ENCODE measurements at places on chromosomes 12 and 14. TPM values are rescaled to one million over a fixed set of nuclear protein-coding genes. Genes with fewer than 3 reads are reported as not detected.

CYP27B1 gene
- 7.9 TPM for total RNA-seq

MGP gene
- total RNA-seq: not detected

TAS2R8 gene
- not detected for total RNA-seq

BAG5 gene
- 29.6 TPM for total RNA-seq

HCAR3 gene
- not detected for total RNA-seq

GNB3 gene
- 0.50 TPM for total RNA-seq

POTEM gene
- not detected for total RNA-seq

NT5DC3 gene
- 8.6 TPM for total RNA-seq

RIMKLB gene
- total RNA-seq: 8.6 TPM

FGD6 gene
- total RNA-seq: 0.54 TPM

DNA sequence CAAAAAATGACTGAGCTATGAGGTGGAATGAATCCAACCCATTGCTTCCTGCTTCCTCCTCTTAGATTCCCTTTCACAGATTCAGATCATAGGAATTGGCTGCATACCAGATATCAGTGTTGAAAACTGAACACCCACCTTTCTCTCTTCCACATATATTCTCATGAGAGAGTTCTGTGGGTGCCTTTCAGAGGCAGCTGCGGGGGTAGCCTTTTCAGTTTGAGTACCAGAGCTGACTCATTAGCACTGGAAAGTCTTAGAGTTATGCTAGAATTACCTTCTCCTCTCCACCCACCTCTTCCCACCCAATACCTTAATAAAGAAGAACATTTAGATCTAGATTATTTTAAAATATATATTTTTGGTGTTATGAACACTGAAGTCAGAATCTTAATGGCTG lies 495.4 kb upstream of the SEL1L start:
- DNase-seq: no peak

DNA sequence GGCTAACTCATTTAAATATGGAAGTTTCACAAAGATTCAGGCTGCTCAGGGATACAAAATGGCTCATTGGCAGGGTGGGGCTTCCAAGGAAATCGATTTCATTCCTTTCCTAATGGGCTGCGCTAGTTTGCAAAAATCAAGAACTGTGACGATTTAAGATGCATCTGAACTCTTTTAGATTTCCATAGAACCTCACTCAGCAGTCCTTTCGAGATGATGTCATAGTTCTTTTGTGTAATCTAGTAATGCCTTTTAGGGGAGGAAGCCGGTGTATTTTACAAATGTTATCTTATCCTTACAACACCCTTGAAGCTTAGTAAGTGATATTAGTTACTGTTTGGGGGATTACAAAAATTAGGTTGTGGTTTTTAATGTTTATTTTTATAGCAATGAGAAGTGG lies 239.8 kb downstream of the RGS6 start:
- no peak for DNase-seq

DNA sequence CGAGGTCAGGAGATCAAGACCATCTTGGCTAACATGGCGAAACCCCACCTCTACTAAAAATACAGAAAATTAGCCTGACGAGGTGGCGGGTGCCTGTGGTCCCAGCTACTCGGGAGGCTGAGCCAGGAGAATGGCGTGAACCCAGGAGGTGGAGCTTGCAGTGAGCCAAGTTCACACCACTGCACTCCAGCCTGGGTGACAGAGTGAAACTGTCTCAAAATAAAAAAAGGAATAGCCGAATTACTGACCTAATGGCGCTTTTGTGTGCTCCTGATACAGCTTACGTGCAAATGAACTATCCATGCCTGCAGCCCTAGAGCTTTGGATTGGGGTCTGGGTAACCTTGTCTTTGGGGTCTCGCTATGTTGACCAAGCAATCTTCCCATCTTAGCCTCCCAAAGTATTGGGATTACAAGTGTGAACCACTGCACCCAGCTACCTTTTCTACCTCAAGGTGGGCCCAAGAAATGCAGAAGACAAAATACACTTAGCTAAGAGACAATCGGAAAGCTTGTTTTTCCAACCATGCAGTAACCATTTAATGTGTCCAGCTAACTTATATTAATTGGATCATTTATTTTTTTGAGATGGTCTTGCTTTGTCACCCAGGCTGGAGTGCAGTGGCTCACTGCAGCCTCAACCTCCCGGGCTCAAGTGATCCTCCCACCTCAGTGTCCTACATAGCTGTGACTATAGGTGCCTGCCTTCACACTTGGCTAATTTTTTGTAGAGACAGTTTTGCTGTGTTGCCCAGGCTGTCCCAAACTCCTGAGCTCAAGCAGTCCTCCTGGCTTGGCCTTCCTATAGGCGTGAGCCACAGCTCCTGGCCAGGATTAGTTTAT lies 5.5 kb downstream of the PABPN1 start:
- DNase-seq: no peak

DNA sequence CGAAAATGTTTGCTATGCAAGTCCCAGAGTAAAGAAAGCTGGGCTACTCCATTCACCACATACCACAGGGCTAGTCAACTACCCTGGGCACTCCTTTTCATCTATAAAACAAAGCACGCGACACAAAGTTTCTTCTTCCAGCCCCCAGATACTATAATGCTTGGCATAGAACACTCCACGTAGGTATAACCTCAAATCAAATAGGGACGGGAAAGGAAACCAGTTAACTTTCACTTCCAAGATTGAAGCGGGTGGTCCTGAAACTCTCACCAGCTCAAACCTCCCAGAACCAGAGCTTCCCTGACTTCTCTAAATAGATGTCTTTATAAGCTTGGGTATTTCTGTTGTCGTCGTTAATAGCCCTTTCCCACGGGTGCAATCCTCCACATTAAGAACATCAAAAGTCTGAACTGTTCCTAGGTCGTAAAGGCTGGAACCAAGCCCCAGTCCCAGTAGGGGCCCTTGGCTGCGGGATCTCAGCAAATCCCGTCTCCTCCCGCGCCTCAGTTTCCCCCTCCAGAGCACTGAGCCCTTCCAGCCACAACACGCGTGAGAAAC lies 647 bp downstream of the LGMN start:
- no peak for DNase-seq

- no peak for DNase-seq
These were observed 352.6 kb downstream of the BMP4 start for GRCh38 chr14:53603994-53604393.

DNA sequence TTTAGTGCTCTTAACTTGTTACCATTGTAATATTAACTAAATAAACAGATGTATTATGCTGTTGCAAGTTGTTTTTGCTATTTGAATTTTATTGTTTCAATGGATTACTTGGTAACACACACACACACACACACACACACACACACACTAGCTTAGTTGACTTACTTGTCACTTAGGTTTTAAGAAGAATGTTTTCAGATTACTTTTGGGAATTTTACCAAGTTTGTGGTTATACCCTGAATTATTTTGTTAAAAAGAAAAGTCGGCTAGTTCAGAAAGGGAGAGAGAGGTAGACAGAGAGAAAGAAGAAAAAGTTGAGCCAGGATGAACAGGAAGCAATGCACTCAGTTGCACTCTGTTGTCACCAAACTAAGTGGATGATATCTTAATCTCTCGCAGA lies 5.3 kb downstream of the SSTR1 start:
- no peak for DNase-seq

- DNase-seq: peak; percentile 70
These were observed 5.5 kb upstream of the GPR68 start for GRCh38 chr14:91249841-91250616.

DNA sequence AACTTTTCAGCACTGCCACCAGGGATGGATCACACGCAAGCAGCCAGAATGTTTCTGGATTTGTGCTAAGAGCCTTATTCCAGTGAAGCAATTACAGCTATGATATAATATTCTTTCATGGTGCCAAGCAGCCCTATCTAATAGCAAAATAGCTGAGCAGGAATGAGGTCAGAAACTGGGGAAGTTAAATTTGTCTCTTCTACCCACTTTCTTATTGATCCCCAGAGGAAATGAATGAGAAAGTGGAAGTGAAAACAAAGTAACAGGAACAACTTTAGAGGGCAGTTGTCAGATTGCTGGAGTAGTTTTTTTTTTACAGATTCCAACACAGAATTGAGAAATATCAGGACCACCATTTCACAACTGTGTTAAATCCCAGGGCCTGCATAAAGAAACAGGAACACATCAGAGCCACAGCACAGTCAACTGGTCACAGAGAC lies 44.8 kb downstream of the GCH1 start:
- DNase-seq: no peak

GRCh38 chr14:47567273-47567672 lies 108.1 kb downstream of the MDGA2 start:
- DNase-seq: no peak

DNA sequence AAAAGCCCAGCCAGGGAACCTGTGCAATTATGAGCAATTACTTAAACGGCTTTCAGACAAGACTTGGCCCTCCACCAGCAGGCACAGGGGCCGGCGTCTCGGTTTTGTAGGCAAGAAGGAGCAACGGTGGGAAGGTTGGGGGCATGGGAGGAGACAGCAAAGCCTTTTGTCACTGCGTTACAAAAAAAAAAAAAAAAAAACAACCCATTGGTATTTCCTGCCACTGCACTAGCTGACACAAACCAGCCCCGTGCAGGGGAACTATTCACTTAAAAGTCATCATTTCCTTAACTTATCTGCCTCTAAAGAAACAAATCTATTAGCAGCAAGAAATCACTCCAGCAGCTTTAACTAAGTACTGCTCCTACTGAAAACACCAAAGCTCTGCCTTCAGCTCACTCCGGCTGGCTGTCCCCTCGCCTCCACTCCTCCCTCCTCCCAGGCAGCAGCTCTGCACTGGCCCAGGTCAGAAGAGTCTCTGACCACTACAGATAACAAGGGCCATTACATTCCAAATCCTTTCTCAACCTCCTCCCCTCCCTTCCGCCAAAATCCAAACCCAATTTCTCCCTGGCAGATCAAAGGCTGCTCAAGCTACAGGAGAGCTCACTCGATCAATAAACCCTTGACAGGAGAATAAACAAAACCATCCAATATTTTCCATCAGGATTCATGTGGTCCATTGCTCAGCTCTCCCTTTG lies 105.2 kb upstream of the CDKN3 start:
- DNase-seq: no peak

DNA sequence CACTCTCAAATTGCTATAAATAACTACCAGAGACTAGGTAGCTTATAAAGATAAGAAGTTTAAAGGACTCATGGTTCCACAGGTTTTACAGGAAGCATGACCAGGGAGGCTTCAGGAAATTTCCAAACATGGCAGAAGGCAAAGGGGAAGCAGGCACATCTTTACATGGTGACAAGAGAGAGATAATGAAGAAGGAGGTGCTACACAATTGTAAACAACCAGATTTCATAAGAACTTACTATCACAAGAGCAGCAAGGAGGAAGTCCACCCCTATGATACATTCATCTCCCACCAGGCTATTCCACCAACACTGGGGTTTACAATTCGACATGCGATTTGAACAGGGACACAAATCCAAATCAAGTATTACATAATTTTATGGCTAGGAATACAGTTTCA lies 257.7 kb downstream of the BTG1 start:
- DNase-seq: no peak

DNA sequence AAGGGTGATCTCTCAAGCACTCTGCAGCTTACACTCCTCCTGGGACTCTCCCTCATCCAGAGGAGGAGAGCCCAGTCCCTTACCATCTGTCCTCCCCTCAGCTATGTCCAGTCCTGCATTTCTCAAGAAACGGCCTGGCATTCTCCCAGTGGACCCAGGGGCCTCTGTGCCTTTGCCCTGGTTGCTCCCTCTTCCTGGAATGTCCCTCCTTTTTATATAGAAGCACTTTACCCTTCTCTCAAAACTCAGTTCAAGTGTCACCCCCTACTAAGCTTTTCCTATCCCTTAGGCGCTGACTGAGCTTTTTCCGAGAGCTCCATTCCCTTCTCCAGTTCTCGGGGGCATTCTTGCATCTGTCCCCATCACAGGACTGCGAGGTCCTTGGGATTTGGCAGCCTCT lies 8.9 kb upstream of the GLRX5 start:
- DNase-seq: no peak

GRCh38 chr12:108752387-108752786 lies 21.1 kb upstream of the CORO1C start:
- no peak for DNase-seq

- DNase-seq: no peak
These were observed 1292.2 kb upstream of the TMEM132C start for GRCh38 chr12:126974779-126975178.

GRCh38 chr12:58364389-58365086 lies 423.2 kb downstream of the ATP23 start:
- DNase-seq: no peak

DNA sequence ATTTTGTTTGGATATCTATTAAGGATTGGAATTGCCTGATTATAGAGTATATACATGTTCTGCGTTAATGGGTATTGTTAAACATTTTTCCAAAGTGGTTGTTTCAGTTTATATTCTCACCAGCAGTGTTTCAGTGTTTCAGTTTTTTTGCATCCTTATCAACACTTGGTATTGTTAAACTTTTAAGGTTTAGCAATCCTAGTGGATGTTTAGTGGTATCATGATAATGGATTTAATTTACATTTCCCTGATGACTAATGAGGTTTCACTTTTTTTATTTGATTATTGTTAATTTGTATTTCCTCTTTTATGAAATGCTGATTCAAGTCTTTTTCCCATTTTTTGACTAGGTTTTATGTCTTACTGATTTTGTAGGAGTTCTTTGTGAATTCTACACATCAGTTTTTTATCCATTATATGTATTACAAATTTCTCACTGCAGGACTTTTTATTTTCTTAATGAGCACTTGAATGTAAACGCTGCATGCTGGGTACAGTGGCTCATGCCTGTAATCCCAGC lies 23.7 kb downstream of the YLPM1 start:
- no peak for DNase-seq

- no peak for DNase-seq
These were observed 8.2 kb downstream of the KCNA5 start for GRCh38 chr12:5051913-5052312.

DNA sequence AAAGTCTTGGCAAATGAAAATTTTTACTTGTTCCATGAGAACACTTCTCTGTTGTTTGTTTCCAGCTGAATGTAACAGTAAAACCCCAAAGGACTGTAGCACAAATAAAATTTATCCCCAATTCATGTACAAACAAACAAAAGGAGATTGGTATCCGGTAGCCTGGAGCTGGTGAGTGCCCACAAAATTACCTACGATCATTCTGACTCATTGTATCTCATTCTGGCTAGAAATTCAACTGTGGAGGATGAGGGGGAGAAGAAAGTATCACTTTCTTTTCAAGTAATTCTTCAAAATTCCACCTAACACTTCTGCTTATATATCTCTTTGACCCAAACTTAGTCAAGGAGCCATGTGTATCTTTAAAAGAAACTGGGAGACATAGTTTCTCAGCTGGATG lies 268.5 kb downstream of the ALG10B start:
- no peak for DNase-seq

All from activated CD8-positive, alpha-beta T cell treated with anti-CD3 and anti-CD28 coated beads for 36 hours (primary cell).